CD8-positive, alpha-beta T cell (primary cell): ENCODE measurements at places on chromosomes 1 and 21. TPM values are rescaled to one million over a fixed set of nuclear protein-coding genes. Genes with fewer than 3 reads are reported as not detected.

DNA sequence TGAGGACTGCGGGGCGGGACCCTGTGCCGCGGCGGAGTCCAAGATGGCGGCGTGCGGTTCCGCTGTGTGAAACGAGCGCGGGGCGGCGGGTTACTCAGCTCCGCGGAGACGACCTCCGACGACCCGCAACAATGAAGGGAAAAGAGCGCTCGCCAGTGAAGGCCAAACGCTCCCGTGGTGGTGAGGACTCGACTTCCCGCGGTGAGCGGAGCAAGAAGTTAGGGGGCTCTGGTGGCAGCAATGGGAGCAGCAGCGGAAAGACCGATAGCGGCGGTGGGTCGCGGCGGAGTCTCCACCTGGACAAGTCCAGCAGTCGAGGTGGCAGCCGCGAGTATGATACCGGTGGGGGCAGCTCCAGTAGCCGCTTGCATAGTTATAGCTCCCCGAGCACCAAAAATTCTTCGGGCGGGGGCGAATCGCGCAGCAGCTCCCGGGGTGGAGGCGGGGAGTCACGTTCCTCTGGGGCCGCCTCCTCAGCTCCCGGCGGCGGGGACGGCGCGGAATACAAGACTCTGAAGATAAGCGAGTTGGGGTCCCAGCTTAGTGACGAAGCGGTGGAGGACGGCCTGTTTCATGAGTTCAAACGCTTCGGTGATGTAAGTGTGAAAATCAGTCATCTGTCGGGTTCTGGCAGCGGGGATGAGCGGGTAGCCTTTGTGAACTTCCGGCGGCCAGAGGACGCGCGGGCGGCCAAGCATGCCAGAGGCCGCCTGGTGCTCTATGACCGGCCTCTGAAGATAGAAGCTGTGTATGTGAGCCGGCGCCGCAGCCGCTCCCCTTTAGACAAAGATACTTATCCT is 430 bp downstream of the RBM15 start:
- DNase-seq = no peak

GRCh38 chr1:193060406-193060805 is 994 bp downstream of the RO60 start:
- no peak for DNase-seq

GRCh38 chr1:49050041-49050440 is 273.4 kb upstream of the BEND5 start:
- no peak for DNase-seq

Gene GJA9
- not detected for total RNA-seq
